ENCODE measurements at places on chromosomes 6 and 20.
A peak's percentile ranks its signal among the peaks of the same experiment; 100 is the strongest.

DNA sequence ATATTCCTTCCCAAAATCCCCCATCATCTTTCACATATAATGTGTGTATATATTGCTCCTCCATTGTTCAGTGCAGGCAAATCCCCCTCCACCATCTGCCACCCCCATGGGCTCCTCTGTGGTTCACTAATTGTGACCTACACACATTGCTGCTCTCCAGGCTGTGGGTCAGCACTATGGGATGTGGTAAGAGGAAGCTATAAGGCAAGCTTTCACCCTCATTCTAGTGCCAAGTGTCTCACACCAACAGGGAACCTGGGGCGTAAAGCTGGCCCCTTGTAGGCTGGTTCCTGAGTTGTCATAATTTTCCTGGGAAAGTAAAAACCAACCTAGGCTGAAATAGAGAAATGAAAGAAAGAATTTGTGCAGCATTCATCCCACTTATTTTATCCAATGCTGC lies 16.8 kb downstream of the FKBP1A start:
- peak; percentile 31 for DNase-seq

DNA sequence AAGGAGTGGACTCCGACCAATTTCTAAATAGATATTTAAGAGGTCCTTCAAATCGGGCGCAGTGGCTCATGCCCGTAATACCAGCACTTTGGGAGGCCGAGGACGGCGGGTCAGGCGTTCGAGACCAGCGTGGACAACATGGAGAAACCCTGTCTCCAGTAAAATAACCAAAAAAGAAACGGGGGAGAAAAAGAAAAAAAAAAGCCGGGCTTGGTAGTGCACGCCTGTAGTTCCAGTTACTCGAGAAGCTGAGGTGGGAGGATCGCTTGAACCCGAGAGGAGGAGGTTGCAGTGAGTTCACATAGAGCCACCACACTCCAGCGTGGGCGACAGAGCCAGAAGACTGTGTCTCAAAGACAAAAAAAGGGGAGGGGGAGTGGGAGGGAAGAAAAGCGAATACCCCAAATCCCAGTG lies 53.3 kb upstream of the HFE start:
- DNase-seq = no peak

DNA sequence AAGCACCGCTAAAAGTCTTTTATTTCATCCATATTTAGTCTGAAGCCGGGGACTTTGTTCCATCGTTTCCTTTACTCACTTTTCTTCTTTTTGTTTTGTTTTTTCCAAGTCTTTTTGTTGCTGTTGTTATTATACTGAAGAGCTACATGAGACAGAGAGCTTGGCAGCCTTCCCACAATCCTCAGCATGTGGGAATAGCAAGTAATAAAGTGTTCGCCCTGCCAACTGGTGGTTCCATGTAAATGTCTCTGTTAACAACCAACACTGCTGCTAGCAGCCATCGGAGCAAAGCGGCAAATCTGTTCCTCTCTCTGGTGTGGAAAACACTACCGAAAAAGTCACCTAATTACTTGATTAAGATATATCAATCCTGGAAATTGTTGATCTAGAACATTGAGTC lies 437.8 kb upstream of the ID4 start:
- no peak for DNase-seq

DNA sequence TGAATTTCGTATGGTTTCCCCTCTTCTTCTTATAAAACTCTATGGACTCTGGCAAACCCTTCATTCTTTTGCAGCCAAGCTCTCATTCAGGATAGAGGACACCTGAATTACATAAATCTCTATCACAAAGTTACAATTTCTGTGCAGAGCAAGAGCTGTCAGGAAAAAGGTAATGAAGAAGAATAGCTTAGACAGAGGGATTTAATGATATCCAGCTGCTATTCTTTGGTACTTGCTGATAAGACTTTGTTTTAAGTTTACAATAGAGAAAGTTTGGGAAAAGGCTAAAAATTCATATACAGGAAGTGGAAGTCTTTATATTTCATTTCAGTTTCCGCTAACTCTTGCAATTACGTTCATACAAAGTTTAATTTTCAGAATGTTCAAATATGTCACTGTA lies 227.0 kb downstream of the FOXC1 start:
- no peak for DNase-seq

DNA sequence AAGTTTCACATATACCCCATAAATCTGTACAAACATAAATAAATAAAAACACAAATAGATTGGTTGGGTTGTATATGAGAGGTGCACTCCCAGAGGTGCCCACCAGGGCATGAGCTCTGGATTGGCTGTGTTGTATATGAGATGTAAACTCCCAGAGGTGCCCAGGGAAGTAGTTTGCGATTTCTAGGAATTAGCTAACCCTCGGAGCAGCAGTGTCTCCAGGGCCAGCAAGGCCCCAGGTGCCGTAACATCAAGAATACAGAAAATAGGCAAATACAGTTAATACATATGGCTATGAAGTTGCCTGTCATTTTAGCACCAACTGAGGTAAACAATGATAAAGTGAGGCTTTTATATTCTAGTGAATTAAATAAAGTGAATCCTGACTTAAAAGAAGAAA lies 5.4 kb upstream of the GINM1 start:
- peak; percentile 42 for DNase-seq

- DNase-seq = no peak
Measured at GRCh38 chr20:17795501-17796071, 95.8 kb downstream of the BANF2 start.

DNA sequence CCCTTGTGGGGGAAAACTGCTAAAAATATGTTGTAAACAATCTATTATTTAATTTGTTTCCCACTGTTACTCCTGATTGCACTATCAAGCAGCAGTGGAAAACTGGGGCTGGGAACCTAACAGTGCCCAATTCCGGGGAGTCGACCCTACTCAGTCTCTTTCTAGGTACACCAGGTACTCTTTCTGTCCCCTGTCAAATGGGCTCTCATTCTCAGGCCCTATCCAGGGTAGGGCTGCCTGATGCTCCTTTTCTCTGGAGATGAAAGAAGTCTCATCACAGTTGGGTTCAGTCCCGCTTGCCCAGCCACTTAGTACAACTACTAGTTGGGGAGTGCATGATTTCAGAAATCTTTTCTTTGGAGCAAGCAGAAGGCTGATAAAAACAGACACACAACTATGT lies 52.0 kb downstream of the HS3ST5 start:
- no peak for DNase-seq

DNA sequence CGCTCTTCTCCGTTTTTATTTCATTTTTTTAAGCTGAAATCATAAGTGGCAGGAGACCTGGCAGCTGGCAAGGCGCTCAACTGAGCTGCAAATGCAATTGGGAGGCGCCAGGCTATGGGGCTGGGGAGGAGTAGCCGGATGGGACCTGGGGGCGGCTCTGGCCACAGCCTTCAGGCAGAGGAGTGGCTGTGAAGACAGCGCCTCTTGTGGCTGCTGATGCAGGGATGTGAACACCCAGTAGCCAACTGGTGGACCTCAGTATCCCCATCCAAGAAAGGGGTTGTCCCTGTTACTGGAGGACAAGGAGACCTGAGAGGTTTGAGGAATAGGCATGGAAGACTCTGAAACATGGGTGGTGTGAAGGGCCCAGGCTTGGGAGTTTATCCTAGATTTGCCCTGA lies 12.6 kb downstream of the KCNK17 start:
- no peak for DNase-seq

- DNase-seq = peak; percentile 12
Measured at GRCh38 chr20:9903048-9903655, 64.3 kb upstream of the PAK5 start.

GRCh38 chr6:108163644-108164542 lies 1.9 kb upstream of the NR2E1 start:
- no peak for DNase-seq

DNA sequence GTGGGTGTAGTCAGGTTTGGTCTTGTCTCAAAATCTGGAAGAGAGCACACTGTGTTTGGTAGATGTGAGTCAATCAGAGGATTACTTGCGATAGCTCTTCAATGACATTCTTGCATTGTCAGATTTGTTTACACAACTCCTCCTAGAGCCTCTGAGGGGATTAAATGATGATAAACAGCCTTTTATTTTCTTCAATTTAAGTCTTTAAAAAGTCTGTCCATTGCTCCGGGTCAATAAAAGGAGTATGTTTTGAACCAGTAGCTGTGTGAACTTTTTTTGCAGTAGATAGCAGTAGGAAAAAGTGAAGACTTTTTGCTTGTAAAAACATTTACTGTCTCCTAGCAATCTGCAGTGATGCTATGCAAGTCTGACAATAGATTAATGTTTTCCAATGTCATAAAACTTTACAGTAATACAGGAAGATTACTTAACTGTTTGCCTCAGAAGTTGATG lies 49.9 kb downstream of the GJA1 start:
- no peak for DNase-seq

GRCh38 chr20:33166533-33167113 lies 1.3 kb upstream of the BPIFA2 start:
- no peak for DNase-seq

DNA sequence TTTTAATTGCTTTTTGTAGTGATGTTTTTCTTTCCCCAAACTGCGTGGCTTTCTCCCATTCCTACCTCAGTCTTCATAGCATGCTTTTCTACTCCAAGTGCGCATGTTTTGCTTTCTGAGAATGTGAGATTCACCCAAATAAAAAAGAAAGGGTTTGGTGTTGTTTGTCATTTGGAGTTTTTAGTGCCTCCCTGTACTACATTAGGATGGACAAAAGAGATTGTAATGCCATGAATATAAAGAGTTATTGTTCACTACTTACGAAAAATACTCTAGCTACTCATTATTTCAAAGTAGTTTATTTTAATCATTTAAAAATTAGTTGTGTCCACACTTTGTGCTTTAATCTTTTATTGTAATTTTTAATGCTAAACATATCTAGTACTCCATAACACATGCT lies 81.8 kb downstream of the RNF217 start:
- DNase-seq = no peak

GRCh38 chr6:131693384-131693783 lies 7.8 kb downstream of the OR2A4 start:
- DNase-seq = no peak

DNA sequence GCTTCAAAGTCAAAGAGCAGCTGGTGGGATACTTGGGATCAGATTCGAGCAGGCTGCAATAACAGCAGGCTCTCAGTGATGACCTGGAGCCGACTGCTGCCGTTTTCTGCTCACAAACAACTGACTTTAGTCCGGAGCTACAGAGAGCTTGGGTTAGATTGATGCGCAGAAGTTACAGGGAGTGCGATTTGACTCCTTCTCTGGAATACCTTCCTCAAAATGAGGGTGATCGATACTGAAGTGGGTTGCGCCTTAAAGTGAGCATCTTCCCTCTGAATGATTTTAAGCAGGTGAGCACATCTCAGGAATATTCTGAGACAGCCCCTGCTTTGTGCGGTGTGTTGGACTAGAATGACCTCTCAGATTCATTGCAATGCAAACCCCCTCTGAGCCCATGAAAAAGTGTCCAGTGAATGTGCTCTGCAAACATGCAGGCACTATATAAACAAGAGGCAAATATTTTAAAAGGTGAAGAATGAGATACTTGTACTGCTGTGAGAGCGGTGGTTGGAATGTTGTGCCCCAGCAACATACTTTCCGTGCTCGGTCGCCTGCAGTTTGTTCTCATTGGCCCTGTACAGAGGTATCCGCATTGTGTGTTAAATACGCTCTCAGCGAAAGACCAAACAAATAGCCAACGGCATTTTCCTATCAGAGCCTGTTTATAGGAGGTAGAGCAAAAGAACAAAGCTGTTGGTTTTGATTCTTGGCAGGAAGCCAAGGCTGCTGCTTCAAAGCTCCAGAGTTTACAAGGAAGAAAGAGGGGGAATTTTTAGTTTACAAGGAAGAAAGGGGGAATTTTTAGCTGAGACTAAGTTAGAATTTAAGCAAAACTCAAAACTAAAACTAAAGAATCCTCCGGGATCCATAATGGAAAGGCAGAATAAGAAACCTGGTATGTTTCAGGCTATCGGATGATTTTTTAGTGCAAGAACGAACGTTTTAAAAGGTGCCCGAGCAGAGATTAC lies 67.7 kb downstream of the PHACTR2 start:
- DNase-seq = no peak

DNA sequence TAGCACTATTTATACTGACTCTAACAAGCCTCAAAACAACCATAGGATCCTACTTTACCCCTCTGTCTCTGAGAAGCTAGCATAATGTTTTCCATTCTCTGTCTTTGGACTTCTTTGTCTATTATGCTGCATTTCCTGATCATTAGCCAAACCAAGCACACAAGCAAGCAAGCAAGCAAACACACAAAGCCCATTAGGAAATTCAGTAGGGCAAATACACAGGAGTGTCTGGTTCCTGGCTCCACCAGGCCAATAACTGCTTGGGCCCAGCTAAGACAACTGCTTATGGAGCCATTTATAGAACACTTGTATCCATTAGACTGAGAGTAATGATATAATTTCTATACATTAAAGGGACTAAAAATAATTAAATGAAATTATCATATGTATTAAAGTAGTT lies 952.9 kb upstream of the EPHA7 start:
- DNase-seq = no peak

DNA sequence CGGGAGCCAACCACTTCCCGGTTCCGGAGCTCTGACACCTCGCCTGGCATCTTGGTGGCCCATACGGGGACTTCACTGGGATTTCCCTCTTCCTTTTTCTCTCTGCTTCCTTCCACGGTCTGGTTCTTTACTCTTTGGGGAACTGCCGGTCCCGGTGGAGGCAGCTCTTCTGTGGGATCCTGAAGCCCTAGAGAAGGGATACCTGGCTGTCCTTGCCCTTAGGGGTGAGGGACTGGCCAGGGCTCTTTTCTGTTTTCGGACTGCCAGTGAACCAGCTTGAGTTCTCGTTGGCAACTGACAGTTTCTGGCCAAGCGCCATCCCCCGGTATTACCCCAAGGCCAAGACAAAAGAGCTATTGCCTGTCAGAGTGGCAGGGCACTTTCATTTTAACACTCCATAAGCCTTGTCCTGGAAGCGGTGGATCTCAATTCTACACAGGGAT lies 880 bp upstream of the CPXM1 start:
- DNase-seq = peak; percentile 30

GRCh38 chr20:58038123-58038654 lies 190.3 kb downstream of the ANKRD60 start:
- no peak for DNase-seq

GRCh38 chr6:136740050-136740974 lies 52.0 kb downstream of the MAP3K5 start:
- DNase-seq = no peak

- DNase-seq = no peak
Measured at GRCh38 chr20:44065401-44066340, 121.3 kb downstream of the JPH2 start.

DNA sequence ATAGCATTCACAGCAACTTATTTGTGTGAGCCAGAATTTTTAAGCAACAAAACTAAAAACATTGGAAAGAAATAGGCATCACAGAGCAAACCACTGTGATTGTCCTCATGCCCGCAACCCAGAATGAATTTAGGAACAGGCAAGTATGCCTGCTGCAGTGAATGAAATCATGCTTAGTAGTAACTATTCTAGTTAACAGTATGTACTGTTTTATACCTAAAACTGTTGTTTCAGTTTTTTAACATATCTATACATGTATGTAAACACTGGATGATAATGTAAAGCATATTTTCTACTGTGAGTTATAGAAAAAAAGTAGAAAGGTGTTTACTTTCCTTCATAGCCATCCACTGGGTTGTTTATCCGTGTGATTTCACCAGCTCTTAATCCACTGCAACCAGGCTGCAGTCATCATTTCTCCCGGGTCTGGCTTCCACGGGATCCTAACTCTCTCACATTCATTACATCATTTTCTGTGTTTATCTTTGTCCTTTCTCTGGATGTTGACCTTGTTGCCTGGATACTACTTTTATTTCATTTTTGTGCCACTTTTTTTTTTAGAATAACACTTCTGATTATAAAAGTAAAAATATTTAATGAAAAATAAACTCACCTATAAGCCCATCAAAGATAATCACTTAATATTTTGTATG lies 3.6 kb upstream of the ARFGEF3 start:
- no peak for DNase-seq
